ENCODE measurements at places on chromosomes 2 and 18. TPM values are rescaled to one million over a fixed set of nuclear protein-coding genes. Genes with fewer than 3 reads are reported as not detected.

DNA sequence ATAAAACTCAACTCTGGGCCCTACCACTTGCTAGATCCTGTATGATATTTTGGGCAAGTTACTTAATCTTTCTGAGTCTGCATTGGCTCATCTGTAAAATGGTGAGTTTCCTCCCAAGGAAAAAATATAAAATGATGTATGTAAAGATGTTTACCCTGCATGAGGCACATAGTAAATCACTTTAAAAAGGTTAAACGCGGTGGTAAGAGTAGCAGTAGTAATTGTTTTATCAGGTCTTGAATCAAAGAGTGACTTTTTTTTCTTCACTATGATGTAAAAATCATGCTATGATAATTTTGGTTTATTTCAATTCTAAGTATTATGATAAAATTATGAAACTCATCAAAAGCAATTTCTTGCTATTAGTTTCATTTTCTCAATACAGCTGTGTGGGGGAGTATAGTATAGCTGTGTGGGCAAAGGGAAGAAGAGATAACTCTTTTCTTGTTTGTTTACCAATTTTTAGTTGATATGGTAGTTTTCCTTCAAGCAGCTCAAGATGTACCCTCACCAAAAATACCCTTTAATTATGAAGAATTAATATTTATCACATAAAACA lies 10.7 kb downstream of the ARHGAP15 start:
- no peak for DNase-seq

Gene HOXD8
- total RNA-seq, result 2.6 TPM

Gene HOXD12
- not detected for total RNA-seq

DNA sequence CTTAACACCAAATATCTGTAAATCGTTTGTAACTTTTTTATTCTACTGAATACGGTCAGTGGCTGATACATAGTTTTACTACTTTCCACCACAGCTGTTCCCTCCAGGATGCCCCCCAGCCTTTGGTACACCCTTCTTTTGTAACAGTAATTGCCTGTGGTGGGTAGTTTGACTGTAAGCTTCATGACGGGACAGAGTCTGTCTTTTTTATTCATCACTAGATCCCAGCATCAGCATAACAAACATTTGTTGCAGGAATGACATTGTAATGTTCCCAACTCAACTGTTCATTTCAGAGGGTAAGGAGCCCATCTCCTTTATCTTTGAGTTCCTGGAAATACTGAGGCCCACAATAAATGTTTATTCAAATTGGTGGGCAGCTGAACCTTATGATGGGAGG lies 67.5 kb downstream of the MBOAT2 start:
- no peak for DNase-seq

Measured in upper lobe of right lung (tissue), 1 donor.